Iris pigment epithelial cell (primary cell): ENCODE measurements at places on chromosomes 7 and 10.

DNA sequence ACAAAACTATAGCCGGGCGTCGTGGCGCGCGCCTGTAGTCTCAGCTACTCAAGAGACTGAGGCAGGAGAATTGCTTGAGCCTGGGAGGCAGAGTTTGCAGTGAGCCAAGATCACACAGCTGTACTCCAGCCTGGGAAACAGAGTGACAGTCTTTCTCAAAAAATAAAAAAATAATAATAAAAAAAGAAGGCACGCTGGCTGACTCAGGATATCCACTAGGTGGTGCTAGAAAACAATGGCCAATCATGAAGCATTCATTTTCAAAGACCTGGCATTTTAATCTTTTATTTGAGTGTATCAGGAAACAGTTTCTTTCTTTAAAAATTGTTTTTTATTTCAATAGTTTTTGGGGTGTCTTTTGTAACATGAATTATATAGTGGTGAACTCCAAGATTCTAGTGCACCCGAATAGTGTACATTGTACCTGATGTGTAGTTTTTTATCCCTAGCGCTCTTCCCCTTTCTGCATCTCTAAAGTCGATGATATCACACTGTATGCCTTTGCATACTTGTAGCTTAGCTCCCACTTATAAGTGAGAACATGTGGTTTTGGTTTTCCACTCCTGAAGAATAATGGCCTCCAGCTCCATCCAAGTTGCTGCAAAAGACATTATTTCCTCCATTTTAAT, 88.6 kb downstream of the LYZL1 start:
- DNase-seq: peak; percentile 26

DNA sequence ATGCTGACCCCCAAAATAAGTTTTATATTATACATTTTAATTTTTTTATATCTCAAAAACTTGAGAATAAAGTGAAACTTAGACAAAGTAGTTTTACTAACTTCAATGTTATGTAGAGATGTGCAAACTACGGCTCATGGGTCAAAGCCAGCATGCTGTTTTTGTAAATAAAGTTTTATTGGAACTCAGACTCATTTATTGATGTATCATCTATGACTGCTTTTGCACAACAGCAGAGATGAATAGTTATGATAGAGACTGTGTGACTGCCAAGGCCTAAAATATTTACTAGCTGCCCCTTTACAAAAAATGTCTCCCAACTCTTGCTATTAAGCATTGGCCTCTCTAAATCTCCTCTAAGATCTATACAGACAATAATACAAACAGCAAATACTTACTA, 12.4 kb downstream of the MTPN start:
- no peak for DNase-seq

DNA sequence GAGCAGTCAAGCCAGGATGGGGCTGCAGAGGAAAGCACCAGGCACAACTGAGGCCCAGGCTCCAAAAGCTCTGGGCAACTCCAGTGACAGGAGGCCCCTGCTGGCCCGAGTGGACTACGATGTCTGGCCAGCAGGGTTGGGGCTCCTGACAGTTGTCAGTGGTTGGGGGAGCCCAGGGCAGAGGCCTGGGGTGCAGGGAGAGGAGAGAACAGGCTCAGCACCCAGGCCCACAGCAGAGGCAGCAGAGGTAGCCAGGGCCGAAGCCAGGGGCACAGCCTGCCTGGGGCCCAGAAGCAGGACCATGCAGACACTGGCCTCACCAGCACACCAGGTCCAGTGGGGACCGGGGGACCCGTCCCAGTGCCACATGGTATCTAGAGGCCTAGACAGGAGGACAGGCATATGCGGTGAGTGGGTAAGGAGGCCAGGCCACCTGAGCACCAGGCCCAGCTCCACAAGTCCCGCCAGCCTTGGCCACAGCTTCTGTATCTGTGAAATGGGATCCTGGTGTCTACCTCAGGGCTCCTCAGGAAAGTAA, 46.0 kb upstream of the LRRC18 start:
- DNase-seq: no peak

DNA sequence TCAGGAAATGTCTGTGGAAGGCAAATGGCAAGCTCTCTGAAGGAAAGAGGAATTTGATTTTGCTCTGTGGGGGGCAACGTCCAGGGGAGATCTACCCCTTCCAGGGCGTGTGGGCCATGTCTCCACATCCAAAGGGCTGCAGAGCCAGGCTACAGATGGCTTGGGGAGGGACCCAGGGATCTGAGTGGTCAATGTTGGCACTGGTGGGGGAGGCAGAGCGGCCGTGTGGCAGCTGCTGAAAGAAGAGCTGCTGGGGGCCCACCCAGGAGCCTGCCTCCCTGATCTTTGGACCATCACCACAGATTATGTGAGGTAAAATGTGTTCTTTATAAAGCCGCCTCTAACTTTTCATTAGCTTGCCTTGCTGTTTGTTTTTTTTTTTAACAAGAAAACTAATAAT, 144.1 kb downstream of the HERPUD2 start:
- DNase-seq: no peak

DNA sequence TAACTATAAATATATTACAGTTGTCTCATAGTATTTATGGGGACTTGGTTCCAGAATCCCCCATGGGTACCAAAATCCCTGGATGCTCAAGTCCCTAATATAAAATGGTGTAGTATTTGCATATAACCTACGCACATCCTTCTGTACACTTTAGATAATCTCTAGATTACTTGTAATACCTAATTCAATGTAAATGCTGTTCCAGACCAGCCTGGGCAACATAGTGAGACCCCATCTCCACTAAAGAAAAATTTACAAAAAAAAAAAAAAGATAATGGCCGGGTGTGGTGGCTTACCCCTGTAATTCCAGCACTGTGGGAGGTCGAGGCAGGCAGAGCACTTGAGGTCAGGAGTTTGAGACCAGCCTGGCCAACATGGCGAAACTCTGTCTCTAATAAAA, 17.4 kb upstream of the GNA12 start:
- DNase-seq: no peak

DNA sequence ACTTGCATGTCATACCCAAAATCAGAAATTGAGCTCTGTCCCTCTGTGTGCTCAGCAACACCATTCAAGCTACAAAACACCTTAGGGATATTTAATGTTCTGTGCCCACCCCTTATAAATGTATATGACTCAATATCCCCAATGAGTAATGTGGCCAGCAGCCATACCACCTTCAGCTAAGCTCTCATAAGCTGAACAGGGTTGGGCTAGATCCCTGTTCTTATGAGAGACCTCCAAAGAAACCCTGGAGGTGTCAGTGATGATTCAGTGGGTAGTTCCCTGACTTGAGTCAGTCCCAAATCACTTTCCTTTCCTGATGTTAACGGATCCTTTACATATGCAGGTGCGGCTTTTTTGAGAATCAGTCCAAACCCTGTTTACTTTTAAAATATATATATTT, 253.8 kb downstream of the CREB5 start:
- DNase-seq: peak; percentile 23

- DNase-seq: no peak
Observed at GRCh38 chr10:38076687-38077086, 17.4 kb upstream of the ZNF37A start.

DNA sequence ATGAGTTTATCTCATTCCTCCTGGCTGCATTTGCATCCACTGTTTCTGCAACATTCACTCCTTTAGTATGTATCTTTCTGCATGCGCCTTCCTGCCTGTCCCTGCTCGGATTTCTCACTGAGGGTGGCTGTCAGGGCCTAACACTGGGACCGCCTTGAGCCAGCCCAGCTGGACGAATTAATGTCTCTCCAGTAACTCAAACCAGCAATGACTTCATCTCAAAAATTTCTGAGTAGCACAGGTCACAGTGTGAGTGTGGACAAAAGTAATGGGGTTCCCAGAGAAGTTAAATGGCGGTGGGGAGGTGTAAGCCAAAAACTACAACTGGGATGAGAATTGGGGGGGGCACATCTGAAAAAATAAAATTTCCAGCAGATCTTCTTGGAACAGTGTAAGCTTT, 444.0 kb upstream of the MGMT start:
- DNase-seq: no peak

- no peak for DNase-seq
Observed at GRCh38 chr10:27801171-27801785, 55.7 kb upstream of the MKX start.

DNA sequence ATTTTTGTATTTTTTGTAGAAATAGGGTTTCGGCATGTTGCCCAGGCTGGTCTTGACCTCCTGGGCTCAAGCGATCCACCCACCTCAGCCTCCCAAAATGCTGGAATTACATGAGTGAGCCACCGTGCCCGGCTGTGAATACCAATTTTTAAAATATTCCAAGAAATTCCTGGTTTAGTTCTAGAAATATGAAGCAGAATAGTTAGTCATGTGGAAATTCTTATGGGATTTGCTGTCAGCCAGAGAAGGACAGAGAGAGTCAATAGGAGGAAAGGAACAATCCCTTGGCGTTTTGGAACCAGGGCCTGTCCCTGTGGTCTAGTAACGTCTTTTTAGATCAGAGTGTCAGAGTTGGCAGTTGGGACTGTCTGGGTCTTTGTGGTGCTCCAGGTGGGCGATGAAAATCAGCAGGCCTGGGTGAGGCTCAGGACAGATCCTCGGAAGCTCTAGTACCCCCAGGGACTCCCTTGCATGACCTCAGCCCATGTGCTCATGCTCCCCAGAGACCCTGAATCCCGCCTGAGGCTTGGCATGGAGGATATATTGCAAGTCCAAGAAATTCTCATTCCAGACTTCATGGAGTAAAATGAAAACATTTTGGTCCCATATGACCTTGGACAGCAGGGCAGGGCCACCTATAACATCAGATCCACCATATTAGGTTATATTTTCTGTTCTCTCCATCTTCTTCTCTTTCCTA, 7.8 kb downstream of the NODAL start:
- no peak for DNase-seq

DNA sequence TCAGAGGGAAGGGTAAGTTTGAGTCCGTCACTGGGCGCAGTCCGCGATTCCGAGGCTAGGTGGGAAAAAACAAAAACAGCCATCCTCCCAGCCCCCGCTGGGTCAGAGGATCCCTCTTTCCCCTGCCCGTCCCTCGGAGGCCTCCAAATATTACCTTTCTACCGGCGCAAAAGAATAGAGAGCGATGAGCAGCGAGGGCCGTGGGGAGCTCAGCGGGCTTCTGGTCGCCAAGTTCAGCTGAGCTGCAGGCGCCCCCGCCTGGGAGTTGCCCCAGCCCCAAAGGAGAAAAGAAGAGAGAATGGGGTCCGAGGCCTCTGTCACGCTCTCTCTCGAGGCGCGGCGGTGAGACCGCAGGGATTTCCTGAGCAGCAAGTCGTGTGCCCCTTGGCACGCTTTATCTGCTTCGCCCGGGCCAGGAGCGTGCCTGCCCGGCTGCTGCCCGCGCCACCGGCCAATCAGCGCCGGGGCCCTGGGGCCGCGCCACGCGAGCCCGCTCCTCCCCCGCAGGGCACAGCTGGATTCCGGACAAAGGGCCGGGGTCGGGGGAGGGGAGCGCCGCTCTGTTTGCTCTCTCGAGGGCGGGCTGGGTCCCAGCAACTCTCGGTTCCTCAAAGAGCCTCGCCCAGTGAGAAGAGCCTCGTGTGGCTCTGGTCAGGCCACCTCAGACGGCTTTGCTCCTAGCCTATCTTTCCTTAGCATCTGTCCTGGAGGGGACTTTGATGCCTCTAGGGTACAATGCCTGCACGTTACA, at the start of gene NEUROG3:
Gene NEUROG3 (minus strand): TSS at position 367 of the 751 bp plus-strand sequence. CDS start 379 bp downstream, outside the sequence.
- DNase-seq: no peak

DNA sequence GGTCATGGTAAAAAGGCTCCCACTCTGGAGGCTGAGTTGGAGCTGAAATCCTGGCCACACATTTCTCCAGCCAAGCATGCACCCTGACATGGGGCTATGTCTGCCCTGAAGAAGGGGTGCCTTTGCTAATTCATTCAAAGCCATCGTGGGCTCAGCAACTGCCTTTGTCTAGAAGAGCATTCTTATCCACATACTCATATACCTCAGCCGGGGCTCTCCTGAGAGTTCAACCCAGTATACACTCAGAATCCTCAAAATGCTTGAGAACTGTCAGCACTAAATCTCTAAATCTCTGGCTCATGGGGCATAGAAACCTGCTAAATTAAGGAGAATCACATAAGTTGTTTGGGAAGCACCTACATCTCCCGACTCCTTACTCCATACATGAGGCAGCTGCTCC, 89.3 kb downstream of the MRPL32 start:
- DNase-seq: peak; percentile 9

DNA sequence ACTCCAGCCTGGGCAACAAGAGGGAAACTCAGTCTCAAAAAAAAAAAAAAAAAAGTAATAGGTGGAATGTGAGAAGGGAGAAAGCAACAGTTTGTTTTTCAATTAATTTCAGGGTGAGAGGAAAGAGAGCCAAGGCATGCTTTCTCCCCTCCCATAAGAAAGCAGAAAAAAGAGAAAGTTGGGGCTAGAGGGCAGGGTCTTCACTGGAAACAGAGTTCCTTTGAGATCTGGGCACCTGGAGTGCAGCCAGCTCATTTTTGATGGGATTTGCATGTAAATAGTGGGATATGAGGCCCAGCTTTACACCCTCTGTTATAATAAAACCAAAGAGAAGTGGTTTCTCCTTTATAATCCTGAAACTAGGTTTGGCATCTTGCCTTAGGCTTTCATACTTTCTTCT, 13.8 kb upstream of the STOX1 start:
- DNase-seq: no peak

GRCh38 chr7:108146070-108146842, 16.1 kb upstream of the LAMB4 start:
- DNase-seq: peak; percentile 85

DNA sequence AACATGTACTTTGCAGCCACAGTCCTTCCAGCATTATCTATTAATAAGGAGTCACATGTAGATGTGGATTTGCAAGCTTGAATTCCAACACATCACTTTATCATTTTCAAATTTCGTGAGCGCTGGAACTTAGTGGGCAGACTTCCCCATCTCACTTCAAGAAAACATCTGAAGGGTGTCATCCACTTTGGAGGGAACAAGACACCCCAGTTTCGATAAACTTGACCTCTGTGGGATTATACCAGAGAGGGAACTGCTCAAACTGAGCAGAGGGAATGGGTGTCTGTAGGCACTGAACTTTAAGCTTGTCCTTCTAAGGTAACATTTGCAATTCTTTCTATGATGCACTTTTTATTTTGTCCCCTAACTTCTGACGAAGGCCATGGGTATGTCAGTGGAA, 27.5 kb downstream of the ADRB1 start:
- DNase-seq: no peak

- peak; percentile 22 for DNase-seq
Observed at GRCh38 chr10:17349717-17350116, 104.7 kb downstream of the ST8SIA6 start.
